ENCODE measurements at places on chromosomes 3 and 15.

DNA sequence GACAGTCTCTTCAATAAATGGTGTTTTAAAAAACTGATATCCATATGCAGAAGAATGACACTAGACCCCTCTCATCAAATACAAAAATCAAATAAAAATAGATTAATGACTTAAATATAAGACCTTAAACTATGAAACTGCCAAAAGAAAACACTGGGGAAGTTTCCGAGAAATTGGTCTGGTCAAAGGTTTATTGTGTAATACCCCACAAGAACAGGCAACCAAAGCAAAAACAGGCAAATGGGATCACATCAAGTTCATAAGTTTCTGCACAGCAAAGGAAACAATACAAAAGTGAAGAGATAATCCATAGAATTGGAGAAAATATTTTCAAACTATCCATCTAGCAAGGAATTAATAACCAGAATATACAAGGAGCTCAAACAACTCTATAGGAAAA, 126.2 kb downstream of the GOLIM4 start:
- no peak for DNase-seq

DNA sequence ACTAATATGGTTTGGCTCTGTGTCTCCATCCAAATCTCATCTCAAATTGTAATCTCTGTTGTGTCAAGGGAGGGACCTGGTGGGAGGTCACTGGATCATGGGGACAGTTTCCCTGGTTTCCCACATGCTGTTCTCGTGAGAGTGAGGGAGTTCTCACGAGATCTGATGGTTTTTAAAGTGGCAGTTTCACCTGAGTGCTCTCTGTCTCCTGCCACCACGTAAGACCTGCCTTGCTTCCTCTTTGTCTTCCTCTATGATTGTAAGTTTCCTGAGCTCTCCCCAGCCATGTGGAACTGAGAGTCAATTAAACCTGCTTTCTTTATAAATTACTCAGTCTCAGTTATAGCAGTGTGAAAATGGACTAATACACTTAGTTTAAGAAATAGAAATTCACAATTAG, 228.9 kb downstream of the CD47 start:
- no peak for DNase-seq

DNA sequence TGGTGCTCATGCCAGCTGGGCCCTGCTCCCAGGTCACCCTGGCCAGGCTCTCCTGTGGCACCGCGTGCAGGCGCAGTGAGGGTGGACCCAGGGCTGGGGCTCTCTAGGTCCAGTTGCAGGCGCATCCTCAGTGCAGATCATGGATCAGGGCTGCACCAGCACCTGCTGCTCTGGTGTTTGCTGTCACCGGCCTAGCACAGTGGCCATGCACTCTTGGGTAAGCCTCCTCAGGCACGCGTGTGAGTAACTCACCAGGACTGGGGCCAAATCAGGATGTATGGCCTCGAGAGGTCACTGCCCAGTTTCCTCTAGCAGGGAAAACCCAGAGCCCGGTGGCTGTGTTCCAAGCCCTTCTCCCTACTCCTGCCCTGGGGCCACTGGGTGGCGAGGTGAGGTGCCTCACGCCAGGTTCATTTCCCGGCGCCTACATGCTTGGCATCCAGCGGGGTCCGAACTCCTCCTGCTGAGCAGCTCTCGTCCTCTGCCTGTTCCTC, 45.5 kb upstream of the SLC41A3 start:
- DNase-seq = no peak

GRCh38 chr3:58000306-58001085, 7.7 kb upstream of the FLNB start:
- DNase-seq = no peak

- no peak for DNase-seq
Measured at GRCh38 chr15:101063212-101063611, 144.1 kb downstream of the LRRK1 start.

GRCh38 chr3:24156466-24156865, 211.4 kb downstream of the NR1D2 start:
- DNase-seq = no peak

- DNase-seq = no peak
Measured at GRCh38 chr3:124273651-124274050, 281.7 kb upstream of the ROPN1 start.

- no peak for DNase-seq
Measured at GRCh38 chr3:65569845-65570405, 468.8 kb downstream of the MAGI1 start.

- DNase-seq = no peak
Measured at GRCh38 chr3:130725746-130726145, 20.9 kb downstream of the PIK3R4 start.

- no peak for DNase-seq
Measured at GRCh38 chr3:85068911-85069310, 110.1 kb downstream of the CADM2 start.

DNA sequence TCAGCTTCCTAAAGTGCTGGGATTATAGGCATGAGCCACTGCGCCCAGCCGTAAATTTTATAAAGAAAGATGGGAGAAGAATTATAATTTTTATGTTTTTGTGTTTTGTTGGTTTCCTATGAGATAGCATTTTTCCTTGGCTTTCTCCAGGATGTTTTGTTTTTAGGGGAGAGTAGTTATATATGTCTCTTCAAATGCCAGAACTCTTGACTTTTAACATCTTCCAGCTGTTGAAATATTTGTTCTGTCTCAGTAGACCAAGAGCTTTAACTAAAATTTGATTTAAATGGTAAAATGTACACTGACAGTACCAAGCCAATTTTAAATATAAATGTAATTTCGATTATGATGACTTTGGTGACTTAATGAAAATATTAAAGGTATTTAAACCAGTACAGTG, 96.8 kb downstream of the DHX36 start:
- no peak for DNase-seq

DNA sequence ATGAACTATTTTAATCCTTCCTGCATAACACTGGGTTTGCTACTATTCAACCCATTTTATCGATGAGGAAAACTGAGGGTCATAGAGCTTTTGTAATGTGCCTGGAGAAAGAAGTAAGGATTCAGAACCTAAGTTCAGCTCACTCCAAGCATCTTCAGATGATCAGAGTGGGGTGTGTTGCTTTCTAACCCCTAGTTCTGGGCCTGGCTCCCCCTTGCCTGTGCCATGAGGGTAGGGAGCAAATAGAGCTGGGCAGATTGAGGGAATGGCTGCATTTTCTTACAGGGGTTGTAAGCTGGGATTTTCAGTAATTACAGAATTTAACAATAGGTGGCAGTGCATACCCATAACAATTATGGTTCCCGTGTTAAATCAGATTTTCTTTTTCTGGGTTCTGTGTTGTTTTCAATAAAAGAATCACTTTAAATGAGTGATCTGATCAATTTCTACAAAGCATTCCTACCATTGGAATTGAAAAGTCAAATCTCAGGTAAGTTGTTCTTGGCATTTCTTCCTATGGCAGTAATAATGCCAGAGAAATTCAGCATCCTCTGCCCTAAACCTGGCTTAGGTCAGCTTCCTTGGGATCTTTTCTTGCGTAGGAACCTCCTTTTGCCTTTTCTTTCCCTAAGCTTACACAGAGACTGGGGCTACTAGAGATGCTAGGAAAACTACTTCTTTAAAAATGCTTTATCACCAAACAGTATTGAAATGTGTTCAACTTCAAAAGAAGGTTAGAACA, 103.8 kb upstream of the IL12A start:
- DNase-seq = no peak

DNA sequence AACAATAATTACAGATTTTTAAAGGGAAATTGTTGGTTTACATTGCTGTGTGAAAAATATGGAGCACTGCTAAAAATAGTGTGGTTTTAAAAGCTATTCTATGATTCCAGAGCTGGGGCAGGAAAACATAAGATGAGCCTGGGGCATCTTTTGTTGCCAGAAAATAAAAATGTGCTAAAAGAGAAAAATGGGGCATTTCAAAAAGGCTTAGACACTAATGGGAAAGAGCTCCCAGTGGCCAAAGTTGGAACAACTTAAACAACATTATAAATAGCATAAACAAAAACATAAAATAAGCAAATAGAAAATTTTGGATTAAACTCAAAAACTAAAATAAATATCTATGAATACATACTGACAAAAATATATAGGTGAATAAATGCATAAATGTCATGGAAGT, 478.9 kb downstream of the NLGN1 start:
- DNase-seq = no peak

DNA sequence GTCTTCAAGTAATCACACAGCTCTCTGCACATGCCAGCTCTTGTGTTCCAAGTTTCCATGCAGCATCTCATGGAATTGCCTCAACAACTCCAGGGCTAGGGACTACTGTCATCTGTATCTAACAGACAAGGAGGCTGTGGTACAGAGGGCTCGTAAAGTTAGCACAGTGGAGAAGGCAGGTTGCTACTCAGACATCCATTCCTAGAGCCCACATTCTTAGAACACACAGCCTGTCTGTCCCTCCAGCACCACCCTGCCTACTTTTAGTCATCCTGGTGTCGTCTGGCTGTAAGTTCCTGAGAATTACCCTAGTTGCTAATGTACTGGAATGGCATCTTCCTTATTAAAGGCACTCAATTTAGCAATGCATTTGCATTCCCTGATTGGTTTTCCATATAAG, 862.5 kb downstream of the FHIT start:
- no peak for DNase-seq

Measured in activated naive CD8-positive, alpha-beta T cell treated with anti-CD3 and anti-CD28 coated beads for 36 hours (primary cell).